Lung (tissue), 17 donors: ENCODE measurements at places on chromosomes 6 and 20. TPM values are rescaled to one million over a fixed set of nuclear protein-coding genes. Genes with fewer than 3 reads are reported as not detected.

MEI4 gene
- not detected for total RNA-seq

ADAM33 gene
- total RNA-seq: 9.6 TPM

PTK7 gene
- total RNA-seq: 173 TPM

OXT gene
- total RNA-seq: not detected

TPX2 gene
- 1.6 TPM for total RNA-seq

LINC00237 gene
- not detected for total RNA-seq

RUNX2 gene
- total RNA-seq: 6.7 TPM

COL19A1 gene
- 4.4 TPM for total RNA-seq

DNA sequence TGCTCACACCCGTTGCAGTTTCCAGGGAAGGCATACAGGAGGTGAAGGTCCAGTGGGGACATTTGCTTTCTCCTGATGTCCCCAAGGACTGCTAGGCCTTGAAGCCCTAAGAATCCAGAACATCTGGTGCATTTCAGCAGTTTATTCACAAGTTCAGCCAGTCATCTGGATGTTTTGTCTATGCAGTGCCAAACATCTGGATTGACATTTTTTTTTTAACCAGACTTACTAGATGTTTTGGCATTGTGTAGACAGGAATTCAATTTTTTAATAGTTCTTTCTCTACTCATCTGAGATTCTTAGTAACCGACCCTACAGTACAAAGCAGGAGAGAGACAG is 256.2 kb downstream of the CLIC5 start:
- H3K4me1 ChIP-seq: no peaks in the 10 kb centered on the region
- no peaks in the 10 kb centered on the region for H3K27me3 ChIP-seq
- no peaks in the 10 kb centered on the region for H3K36me3 ChIP-seq
- H3K4me3 ChIP-seq: no peak overlapping the region

GRCh38 chr20:44460795-44461141 is 14.9 kb upstream of the TTPAL start:
- no peak for DNase-seq
- H3K36me3 ChIP-seq: no peaks in the 10 kb centered on the region
- H3K27ac ChIP-seq: no peak overlapping the region

GRCh38 chr6:143123081-143123480 is 62.4 kb downstream of the AIG1 start:
- no peak overlapping the region for H3K27ac ChIP-seq
- no peak overlapping the region for H3K4me3 ChIP-seq
- no peaks in the 10 kb centered on the region for H3K36me3 ChIP-seq
- H3K4me1 ChIP-seq: no peaks in the 10 kb centered on the region
- H3K27me3 ChIP-seq: no peaks in the 10 kb centered on the region
- no peak for DNase-seq

GRCh38 chr20:62211769-62212288 is 8.2 kb downstream of the HRH3 start:
- H3K36me3 ChIP-seq: no peaks in the 10 kb centered on the region
- no peaks in the 10 kb centered on the region for H3K4me1 ChIP-seq
- H3K4me3 ChIP-seq: no peak overlapping the region
- H3K27ac ChIP-seq: no peak overlapping the region

DNA sequence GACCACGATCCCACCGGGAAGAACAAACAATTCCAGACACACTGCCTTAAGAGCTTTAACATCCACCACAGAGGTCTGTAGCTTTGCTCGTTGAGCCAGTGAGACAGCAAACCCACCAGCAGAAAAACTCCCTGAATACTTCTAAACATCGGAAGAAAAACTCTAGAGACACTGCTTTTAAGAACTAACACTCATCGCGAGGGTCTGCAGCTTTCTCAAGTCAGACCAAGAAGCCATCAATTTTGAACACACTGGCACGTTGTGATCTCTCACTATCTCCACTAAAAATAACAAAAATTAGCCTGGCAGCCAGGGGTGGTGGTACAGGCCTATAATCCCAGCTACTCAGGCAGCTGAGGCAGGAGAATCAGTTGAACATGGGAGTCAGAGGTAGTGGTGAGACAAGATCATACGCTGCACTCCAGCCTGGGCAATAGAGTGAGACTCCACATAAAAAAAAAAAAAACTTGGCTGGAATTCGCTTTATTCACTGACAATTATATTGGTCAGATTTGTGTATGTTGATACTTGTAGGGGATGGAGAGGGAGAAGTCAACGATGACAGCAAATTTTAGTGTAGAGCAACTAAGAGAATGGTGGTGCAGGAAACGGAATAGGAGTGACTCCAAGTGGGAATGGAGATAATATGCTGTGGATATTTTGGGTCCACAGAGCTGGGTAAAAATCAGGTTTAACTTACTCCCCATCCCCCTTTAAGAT is 860 bp upstream of the TMEM14C start:
- DNase-seq: no peak
- H3K36me3 ChIP-seq: peaks cover 6% of the 10 kb centered on the region
- H3K27ac ChIP-seq: peak overlapping the region; percentile 92
- no peaks in the 10 kb centered on the region for H3K27me3 ChIP-seq
- H3K4me3 ChIP-seq: peak overlapping the region; percentile 43

- H3K27me3 ChIP-seq: no peaks in the 10 kb centered on the region
- H3K4me1 ChIP-seq: no peaks in the 10 kb centered on the region
- H3K36me3 ChIP-seq: no peaks in the 10 kb centered on the region
- DNase-seq: no peak
- no peak overlapping the region for H3K27ac ChIP-seq
- H3K4me3 ChIP-seq: no peak overlapping the region
Observed at GRCh38 chr6:62999796-63000195, 211.5 kb upstream of the FKBP1C start.

DNA sequence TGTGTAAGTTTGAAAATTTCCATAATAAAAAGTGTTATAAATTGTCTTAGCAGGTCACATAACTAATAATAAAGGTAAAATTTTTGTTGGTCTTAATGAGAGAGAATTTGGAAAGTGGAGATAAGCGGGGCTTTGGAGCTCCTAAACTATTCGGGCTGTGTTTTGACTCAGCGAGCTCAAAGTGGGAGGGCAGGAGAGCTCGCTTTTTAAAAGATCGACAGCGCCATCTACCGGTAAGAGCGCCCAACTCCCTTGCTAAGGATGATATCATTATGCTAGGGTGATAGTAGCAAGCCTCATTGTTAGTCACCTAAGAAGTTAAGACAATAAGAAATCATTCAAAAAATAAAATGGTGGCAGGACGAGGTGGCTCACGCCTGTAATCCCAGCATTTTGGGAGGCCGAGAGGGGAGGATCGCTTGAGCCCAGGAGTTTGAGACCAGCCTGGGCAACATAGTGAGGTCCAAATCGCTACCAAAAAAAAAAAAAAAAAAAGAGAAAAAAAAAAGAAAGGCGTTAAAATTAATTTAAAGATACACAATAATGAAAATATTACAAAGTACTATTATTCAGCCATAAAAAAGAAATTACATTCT is 24.8 kb downstream of the C6orf15 start:
- H3K36me3 ChIP-seq: no peaks in the 10 kb centered on the region
- H3K27me3 ChIP-seq: no peaks in the 10 kb centered on the region
- no peak overlapping the region for H3K27ac ChIP-seq

- H3K27ac ChIP-seq: no peak overlapping the region
- H3K4me3 ChIP-seq: no peak overlapping the region
Observed at GRCh38 chr20:2618815-2619214, 33.6 kb upstream of the NOP56 start.

- no peaks in the 10 kb centered on the region for H3K27me3 ChIP-seq
- H3K36me3 ChIP-seq: no peaks in the 10 kb centered on the region
- no peak for DNase-seq
- no peak overlapping the region for H3K27ac ChIP-seq
Observed at GRCh38 chr6:24768361-24768760, 6.4 kb upstream of the GMNN start.

DNA sequence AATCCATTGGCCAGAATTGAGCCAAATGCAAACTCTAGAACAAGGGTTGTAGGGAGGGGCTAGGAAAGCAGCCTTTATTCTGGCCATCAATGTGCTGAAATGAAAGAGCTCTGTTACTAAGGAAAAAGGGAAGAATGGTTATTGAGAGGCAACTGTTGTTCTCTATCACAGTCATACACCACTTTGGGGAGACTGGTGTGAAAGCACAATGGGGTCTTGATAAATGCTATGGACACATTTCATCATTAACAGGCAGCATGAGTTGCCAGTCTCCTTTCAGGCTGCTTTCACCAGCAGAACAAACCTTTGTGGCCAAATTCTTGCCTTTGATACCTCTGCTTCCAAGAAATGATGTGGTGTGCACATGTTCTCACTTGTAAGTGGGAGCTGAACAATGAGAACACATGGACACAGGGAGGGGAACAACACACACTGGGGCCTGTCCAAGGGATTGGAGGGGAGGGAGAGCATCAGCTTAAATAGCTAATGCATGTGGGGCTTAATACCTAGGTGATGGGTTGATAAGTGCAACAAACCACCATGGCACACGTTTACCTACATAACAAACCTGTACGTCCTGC is 86.2 kb downstream of the CDS2 start:
- H3K27ac ChIP-seq: no peak overlapping the region
- peaks cover 8% of the 10 kb centered on the region for H3K4me1 ChIP-seq
- H3K36me3 ChIP-seq: no peaks in the 10 kb centered on the region
- DNase-seq: no peak

DNA sequence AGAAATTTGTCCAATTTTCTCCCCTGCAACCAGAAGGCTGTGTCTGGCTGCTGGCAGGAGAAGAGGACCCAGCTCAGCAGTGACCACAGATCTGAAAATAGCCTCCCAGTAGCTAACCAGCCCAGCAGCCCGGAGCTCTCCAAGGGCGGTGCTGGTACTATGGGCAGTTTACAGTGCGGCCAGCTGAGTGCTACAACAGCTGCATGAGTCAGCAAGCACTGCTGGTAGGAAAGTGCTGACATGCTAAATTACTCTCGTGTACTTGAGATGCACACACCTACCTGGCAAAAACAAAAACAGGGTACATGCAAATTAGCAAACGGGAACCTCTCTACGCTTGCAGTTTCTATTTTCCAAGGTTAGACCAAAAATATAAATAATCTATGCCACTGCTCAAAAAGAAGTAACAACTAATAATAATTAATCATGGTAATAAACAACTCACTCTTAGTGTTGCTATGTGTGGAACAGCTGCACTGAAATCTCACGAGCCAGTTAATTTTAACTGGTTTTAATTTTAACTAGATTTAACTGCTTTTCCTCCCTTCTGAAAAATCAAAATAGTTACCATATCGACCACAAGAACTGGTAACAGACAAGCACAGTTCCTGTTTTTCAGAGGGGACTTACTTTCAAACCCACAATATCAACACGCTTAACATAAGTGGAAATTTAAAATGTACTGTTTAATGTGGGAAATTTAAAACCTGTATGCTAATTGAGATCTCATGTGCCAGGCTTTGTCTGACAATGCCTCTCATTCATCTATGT is 10.8 kb downstream of the BACH2 start:
- DNase-seq: peak; percentile 88
- peaks cover 15% of the 10 kb centered on the region for H3K4me1 ChIP-seq
- no peaks in the 10 kb centered on the region for H3K27me3 ChIP-seq
- no peaks in the 10 kb centered on the region for H3K36me3 ChIP-seq

GRCh38 chr20:14696937-14697336 is 359.5 kb upstream of the FLRT3 start:
- no peak for DNase-seq
- no peak overlapping the region for H3K27ac ChIP-seq
- no peaks in the 10 kb centered on the region for H3K4me1 ChIP-seq
- H3K4me3 ChIP-seq: no peak overlapping the region

DNA sequence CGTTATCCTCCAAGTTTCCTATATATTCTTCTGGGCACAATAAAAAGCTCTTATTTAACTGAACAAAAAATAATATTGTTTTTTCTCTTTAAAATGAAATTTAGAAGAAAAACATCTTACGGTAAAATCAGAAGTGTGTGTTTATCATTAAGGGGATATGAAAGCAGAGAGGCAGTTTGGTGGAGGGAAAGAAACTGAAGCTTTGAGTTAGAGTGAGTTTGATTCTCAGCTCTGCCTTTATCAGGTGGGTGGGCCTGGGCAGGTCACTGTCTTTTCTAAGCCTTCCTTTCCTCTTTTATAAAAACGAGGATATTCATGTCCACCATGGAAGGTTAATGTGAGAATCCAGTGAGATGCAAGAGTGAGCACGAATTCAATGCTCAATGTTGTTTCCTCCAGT is 379.8 kb upstream of the CNR1 start:
- H3K4me3 ChIP-seq: no peak overlapping the region
- no peaks in the 10 kb centered on the region for H3K4me1 ChIP-seq
- no peak for DNase-seq
- H3K36me3 ChIP-seq: no peaks in the 10 kb centered on the region

- H3K4me1 ChIP-seq: peaks cover 6% of the 10 kb centered on the region
- H3K4me3 ChIP-seq: peak within 1 kb of the TSS; percentile 82
- no peaks in the 10 kb centered on the region for H3K27me3 ChIP-seq
- H3K27ac ChIP-seq: peak within 1 kb of the TSS; percentile 68
- H3K36me3 ChIP-seq: peaks cover 8% of the 10 kb centered on the region
Observed at GRCh38 chr6:28252009-28252975, at the start of gene ZKSCAN4. ZKSCAN4 (minus strand) TSS chr6:28252269; CDS start chr6:28251980, 289 bp downstream.

DNA sequence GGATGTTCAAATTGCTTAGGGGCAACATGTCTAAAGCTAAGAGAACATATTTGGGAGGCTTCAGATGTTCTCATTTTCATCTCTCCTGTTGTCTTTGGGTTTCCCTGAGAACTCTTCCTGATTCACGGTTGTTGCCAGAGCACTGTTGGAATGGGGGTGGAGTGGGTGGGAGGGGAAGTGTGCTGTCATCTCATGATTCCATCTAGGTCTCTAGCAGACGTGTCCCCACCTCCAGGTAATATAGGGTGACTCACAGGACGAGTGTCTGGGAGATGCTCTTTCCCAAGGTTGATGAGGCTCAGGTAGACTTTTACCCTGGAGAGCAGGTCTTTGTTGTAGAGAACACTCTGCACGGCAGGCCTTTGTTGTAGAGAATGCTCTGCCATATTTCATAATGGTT is 636.9 kb downstream of the QKI start:
- no peaks in the 10 kb centered on the region for H3K36me3 ChIP-seq
- H3K27me3 ChIP-seq: no peaks in the 10 kb centered on the region
- no peak overlapping the region for H3K27ac ChIP-seq
- no peak for DNase-seq

GRCh38 chr6:150673720-150674346 is 74.1 kb downstream of the PLEKHG1 start:
- no peak overlapping the region for H3K27ac ChIP-seq
- DNase-seq: no peak
- no peaks in the 10 kb centered on the region for H3K36me3 ChIP-seq
- H3K4me1 ChIP-seq: peaks cover 3% of the 10 kb centered on the region

DNA sequence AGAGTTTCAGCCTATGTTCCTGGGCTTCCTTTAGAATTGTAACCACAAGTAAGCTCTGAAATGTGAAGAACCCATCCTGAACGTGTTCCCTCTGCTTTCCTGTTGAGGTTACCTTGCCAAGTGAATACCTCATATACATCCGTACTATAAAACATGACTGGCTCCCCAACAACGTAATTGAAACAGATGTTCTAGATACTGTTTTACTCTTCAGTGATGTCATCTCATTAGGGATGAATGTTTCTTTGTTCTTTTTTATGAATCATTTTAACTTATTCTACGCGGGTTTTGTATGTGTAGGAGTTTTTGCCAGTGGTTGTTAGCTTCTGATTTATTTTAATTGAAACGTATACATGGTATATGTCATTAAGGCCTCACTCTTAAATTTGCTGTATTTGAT is 166.8 kb downstream of the SAMD5 start:
- H3K36me3 ChIP-seq: no peaks in the 10 kb centered on the region
- no peak overlapping the region for H3K4me3 ChIP-seq
- DNase-seq: no peak

- H3K27ac ChIP-seq: no peak overlapping the region
- DNase-seq: no peak
- H3K27me3 ChIP-seq: no peaks in the 10 kb centered on the region
- no peaks in the 10 kb centered on the region for H3K36me3 ChIP-seq
- H3K4me3 ChIP-seq: no peak overlapping the region
- H3K4me1 ChIP-seq: peaks cover 2% of the 10 kb centered on the region
Observed at GRCh38 chr6:46263707-46264086, 92.9 kb upstream of the ENPP5 start.
